ENCODE measurements at places on chromosomes 2 and 18.

- no peak for DNase-seq
Observed at GRCh38 chr2:230666446-230666845, 46.2 kb upstream of the CAB39 start.

DNA sequence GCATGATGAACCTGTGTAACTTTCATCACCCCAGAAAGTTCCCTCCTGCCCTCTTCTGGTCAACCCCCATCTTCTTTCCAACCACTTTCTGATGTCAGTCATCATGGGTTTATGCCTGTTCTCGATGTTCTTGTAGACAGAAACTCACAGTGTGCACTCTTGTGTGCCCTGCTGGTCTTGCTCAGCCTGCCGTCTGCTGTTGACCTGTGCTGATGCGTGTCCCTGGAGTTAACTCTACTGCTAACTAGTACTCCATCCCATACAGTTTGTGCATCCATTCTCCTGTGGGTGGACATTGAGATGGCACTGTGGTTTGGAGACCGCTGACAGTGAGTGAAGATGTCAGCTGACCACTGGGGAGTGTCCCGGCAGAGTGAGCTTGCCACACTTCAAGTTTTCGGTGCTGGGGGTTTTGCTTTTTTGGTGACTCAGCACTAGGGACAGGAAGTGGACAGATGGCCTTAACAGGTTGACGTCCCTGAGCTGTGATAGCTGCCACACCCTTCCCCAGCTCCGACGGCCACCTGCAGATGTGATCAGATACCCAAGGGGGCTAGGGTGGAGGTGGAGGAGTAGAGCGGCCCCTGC lies 14.8 kb downstream of the KLHL29 start:
- no peak for DNase-seq

DNA sequence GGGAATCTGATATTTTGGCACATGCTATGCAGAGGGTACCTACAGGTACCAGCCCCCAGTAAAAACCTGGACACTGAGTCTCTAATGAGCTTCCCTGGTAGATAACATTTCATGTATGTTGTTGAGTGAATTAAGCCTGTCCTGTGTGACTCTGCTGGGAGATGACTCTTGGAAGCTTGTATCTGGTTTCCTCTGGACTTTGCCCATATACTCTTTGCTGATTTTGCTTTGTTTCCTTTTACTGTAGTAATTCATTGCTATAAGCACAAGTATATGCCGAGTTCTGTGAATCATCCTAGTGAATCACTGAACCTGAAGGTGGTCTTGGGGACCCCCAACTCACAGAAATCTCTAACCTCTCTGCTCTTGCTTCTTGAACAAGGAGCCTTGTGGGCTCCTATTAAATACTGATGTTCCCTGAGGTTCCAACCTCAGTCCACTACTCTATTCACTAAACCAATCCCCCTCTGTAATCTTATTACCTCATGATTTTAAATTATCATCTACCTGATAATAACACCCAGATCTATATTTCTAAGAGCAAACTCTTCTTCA lies 94.3 kb upstream of the WDSUB1 start:
- DNase-seq = no peak

DNA sequence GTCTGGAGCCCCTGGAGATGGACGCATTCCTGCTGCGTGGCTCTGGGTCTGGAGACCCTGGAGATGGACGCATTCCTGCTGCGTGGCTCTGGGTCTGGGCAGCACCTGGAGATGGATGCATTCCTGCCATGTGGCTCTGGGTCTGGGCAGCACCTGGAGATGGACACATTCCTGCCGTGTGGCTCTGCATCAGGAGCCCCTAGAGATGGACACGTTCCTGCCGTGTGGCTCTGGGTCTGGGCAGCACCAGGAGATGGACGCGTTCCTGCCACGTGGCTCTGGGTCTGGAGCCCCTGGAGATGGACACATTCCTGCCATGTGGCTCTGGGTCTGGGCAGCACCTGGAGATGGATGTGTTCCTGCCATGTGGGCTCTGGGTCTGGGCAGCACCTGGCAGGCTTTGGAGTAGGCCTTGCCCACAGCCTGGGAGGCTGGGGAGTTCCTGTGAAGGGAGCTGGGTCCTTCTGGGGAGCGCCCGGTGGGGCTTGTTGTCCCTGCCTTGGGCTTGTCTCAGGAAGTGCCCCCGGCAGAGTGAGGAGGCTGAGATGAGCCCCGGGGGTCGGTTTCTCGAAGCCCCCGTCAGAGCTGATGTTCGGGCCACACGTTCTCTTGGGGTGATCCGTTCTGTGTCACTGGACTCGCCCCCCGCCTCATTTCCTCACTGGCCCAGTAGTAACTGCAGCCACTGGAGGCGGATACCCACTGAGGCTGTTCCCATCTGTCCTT lies 41.0 kb downstream of the SH3BP4 start:
- no peak for DNase-seq

GRCh38 chr2:33727361-33728032 lies 128.4 kb upstream of the FAM98A start:
- no peak for DNase-seq

DNA sequence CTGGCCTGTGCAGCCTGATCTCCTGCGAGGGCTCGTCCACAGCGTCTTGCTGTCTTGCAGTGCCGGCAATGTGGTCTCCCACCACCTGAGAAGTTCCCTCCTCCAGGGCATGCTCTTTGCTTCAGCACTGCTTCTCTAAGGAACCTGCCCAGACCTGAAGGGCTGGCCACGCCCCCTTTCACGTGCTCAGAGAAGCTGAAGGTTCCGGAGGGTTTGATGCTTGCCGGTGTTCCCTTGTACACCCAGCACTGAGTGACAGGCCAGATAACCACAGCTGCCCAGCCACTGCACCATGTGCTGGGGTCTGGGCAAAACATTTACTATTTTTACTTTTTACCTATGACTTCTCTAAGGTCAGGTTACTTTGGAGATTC lies 1.7 kb upstream of the POLR2D start:
- DNase-seq = no peak

- DNase-seq = no peak
Observed at GRCh38 chr18:69727912-69728572, 219.6 kb downstream of the CD226 start.

- no peak for DNase-seq
Observed at GRCh38 chr2:147636886-147637285, 207.9 kb upstream of the ACVR2A start.

DNA sequence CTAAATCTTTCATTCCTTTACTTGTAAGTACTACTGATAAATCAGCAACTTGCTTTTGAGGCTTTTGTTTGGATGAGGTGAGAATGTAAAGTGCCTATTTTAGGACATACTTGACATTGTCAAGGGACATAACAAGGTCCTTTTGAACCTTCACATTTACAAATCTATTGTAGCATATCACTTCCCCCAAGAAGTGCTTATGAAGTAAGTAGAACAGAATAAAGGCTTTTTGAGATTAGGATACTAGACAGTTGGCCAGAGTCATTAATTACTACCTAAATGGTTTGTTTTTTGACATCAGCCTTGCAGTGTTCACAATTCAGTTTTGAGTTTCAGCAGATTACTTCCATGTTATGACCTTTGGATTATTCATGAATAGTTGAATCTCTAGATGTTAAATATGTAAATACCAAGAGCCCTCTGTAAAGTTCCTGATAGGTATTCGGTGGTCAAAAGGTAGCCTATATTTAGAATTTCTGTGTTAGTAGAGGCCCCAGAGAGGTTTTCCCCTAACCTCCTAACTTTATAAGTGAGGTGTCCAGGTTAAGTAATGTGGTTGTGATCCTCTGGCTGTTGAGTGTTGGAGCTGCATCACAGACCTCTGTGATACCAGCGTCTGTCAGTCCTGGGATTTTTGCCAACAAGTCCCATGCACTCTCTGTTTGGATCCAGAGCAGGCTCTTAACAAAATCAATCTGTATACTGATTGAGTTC lies 67.2 kb downstream of the LCLAT1 start:
- DNase-seq = no peak

- DNase-seq = no peak
Observed at GRCh38 chr2:174580951-174581350, 16.7 kb downstream of the WIPF1 start.

DNA sequence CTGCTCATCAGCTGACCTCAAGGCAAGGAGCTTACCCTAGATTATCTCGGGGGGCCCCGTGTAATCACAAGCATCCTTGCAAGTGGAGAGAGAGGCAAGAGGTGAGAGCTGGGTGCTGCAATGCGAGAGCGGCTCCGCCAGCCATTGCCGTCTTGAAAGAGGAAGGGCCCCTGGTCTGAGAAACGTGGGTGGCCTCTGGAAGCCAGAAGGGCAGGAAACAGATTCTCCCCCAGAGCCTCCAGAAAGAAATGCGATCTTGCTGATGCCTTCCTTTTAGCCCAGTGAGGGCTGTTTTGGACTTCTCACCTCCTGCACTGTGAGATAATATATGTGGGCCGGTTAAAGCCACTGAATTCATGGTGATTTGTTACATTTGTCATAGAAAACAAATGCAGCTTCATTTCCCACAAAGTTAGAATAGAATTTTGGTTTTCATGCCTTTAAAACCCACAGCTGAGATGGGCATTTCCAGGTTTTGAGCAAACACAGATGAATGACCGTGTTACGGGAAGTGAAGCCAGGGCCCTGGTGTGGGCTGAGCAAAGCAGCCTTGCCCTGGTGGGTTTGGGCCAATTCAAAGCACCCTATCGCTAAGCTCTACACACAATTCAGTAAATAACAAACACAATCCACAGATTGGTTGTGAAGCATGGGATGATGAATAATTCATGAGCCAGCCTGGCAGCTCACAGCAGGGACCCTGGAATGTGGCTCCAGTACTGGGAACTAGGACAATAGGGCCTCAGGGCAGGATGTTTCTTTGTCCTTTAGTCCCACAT lies 319.9 kb upstream of the HS6ST1 start:
- no peak for DNase-seq

GRCh38 chr2:72685638-72686213 lies 140.1 kb downstream of the EXOC6B start:
- no peak for DNase-seq

DNA sequence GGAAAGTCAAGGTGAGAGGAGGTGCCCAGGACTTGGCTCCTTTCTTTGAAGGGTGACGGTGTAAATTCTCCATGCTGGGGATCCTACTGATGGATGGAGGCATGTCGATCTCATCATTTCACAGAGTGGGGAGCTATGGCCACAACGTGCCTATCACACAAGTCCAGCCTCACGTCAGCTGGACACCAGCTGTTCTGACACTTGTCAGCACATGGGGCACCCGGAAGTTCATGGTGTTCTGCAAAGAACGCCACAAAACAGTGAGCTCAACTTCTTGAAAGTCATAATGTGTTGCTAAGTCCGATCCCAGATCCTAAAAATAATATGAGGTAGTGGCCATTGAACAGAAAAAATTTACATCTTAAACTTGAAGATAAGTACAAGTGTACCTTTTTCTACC lies 12.3 kb downstream of the PAX8 start:
- DNase-seq = no peak

- no peak for DNase-seq
Observed at GRCh38 chr2:235660484-235661082, 166.7 kb downstream of the AGAP1 start.
